ENCODE measurements at places on chromosomes 16 and 17.

DNA sequence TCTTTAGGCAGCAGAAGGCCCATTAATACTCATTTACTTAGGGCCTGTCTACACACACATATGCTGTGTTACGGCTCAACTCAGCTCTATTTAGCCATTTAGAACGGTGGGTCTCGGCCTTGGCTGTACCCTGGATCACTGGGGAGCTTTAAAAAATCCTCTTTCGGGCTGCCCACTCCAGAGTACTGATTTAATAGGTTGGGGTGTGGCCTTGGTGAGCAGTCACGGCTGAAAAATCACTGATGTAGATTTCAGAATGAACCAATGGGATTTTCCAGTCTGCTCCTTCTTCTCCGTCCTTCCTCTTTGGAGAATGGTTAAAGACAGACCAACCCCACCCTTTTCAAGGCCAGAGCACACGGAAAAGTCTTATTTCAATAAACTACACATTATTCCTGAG is 223.5 kb downstream of the CCDC182 start:
- H3K4me3 ChIP-seq, result no peak overlapping the region
- no peaks in the 10 kb centered on the region for H3K27me3 ChIP-seq
- H3K36me3 ChIP-seq, result no peaks in the 10 kb centered on the region
- H3K4me1 ChIP-seq, result peaks cover 20% of the 10 kb centered on the region

GRCh38 chr16:53960050-53960812 is 256.3 kb downstream of the FTO start:
- no peaks in the 10 kb centered on the region for H3K36me3 ChIP-seq
- H3K27me3 ChIP-seq, result no peaks in the 10 kb centered on the region
- no peak for DNase-seq

GRCh38 chr16:27235938-27236245 is 32.6 kb downstream of the KDM8 start:
- no peaks in the 10 kb centered on the region for H3K36me3 ChIP-seq
- H3K27me3 ChIP-seq, result no peaks in the 10 kb centered on the region
- H3K4me1 ChIP-seq, result peaks cover 32% of the 10 kb centered on the region

- no peaks in the 10 kb centered on the region for H3K27me3 ChIP-seq
- H3K27ac ChIP-seq, result no peak overlapping the region
Measured at GRCh38 chr17:34391241-34391640, 28.2 kb upstream of the CCL1 start.

DNA sequence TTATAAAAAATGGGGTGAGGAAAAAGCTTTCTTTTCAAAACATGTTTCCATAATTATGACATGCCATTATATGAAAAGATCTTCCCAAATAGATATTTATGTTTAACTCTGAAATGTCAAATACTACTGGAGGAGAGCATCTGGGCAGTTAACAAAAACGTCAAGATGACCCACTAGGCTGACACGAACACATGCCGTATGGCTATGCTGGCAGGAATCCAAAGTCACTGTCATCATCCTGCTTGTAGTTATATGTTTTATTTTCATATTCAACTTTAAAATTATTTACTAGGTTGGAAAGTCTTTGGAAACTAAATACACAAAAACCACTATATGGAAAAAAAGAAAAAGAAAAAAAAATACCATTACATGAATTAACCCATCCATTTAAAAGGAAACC is 27.3 kb downstream of the ANKFY1 start:
- no peaks in the 10 kb centered on the region for H3K27me3 ChIP-seq
- H3K27ac ChIP-seq, result no peak overlapping the region
- no peak for DNase-seq
- H3K4me3 ChIP-seq, result no peak overlapping the region
